ENCODE measurements at places on chromosomes 7 and 10. TPM values are rescaled to one million over a fixed set of nuclear protein-coding genes. Genes with fewer than 3 reads are reported as not detected.

MARVELD1 gene
- 68.2 TPM for total RNA-seq

NPM3 gene
- 58.3 TPM for total RNA-seq

DRGX gene
- total RNA-seq, result not detected

IL6 gene
- total RNA-seq, result 20.2 TPM

CHST3 gene
- total RNA-seq, result 52.9 TPM

KAZALD1 gene
- total RNA-seq, result 9.7 TPM

PRSS37 gene
- total RNA-seq, result not detected

DNAJB6 gene
- total RNA-seq, result 88.6 TPM

CYP2C19 gene
- total RNA-seq, result not detected

OPN1SW gene
- total RNA-seq, result not detected

NOS3 gene
- total RNA-seq, result 3.9 TPM

WASHC2C gene
- 33.6 TPM for total RNA-seq

VWDE gene
- total RNA-seq, result not detected

NAT16 gene
- total RNA-seq, result not detected

CDC14C gene
- total RNA-seq, result 0.16 TPM

TAC1 gene
- total RNA-seq, result not detected

ANKMY2 gene
- 25.8 TPM for total RNA-seq

GHRHR gene
- total RNA-seq, result not detected

ALOX5 gene
- not detected for total RNA-seq

CH25H gene
- total RNA-seq, result 83.4 TPM

ZSWIM8 gene
- total RNA-seq, result 102 TPM

NUTM2D gene
- total RNA-seq, result 2.3 TPM

CTTNBP2 gene
- 0.32 TPM for total RNA-seq
